ENCODE measurements at places on chromosomes 11 and 22. TPM values are rescaled to one million over a fixed set of nuclear protein-coding genes. Genes with fewer than 3 reads are reported as not detected.

The KLHDC7B gene
- not detected for total RNA-seq

The OPCML gene
- total RNA-seq, result not detected

The PIWIL4 gene
- total RNA-seq, result 0.56 TPM

The NPTXR gene
- 0.32 TPM for total RNA-seq

The DDTL gene
- 0.99 TPM for total RNA-seq

The RAG1 gene
- 1.1 TPM for total RNA-seq

The TTC36 gene
- 0.40 TPM for total RNA-seq

The LDLRAD3 gene
- total RNA-seq, result 9.5 TPM

The CFAP300 gene
- not detected for total RNA-seq

The C1QTNF5 gene
- 101 TPM for total RNA-seq

The LRRC74B gene
- total RNA-seq, result not detected

The SULT4A1 gene
- 0.26 TPM for total RNA-seq

The LRRC75B gene
- total RNA-seq, result 3.9 TPM

The BCR gene
- 165 TPM for total RNA-seq

The PGA4 gene
- not detected for total RNA-seq

The KCNJ11 gene
- total RNA-seq, result 0.07 TPM

The FBLN1 gene
- total RNA-seq, result 0.13 TPM

The NLRP6 gene
- not detected for total RNA-seq

The SLC22A12 gene
- not detected for total RNA-seq

The HSPB2 gene
- not detected for total RNA-seq

The RAB30 gene
- 20.1 TPM for total RNA-seq

The MAP6 gene
- 0.13 TPM for total RNA-seq

The OLFML1 gene
- total RNA-seq, result not detected

The BATF2 gene
- total RNA-seq, result 1.1 TPM

The SLC5A1 gene
- not detected for total RNA-seq

The TTLL12 gene
- total RNA-seq, result 45.2 TPM

The IGF2 gene
- 0.28 TPM for total RNA-seq

The DTX4 gene
- total RNA-seq, result 0.21 TPM

The OR5B3 gene
- not detected for total RNA-seq

The TMEM45B gene
- total RNA-seq, result 0.42 TPM

The GAL3ST1 gene
- not detected for total RNA-seq

The CYTH4 gene
- 0.11 TPM for total RNA-seq

The PRMT3 gene
- total RNA-seq, result 23.8 TPM

The SYT8 gene
- total RNA-seq, result not detected

The MS4A6E gene
- not detected for total RNA-seq

The MEI1 gene
- total RNA-seq, result 2.2 TPM

The RAPSN gene
- total RNA-seq, result 0.14 TPM

The AGBL2 gene
- 0.18 TPM for total RNA-seq

The RCE1 gene
- total RNA-seq, result 16.9 TPM

The C11orf65 gene
- 0.13 TPM for total RNA-seq
